ENCODE measurements at places on chromosomes 12 and 14. TPM values are rescaled to one million over a fixed set of nuclear protein-coding genes. Genes with fewer than 3 reads are reported as not detected.

DNA sequence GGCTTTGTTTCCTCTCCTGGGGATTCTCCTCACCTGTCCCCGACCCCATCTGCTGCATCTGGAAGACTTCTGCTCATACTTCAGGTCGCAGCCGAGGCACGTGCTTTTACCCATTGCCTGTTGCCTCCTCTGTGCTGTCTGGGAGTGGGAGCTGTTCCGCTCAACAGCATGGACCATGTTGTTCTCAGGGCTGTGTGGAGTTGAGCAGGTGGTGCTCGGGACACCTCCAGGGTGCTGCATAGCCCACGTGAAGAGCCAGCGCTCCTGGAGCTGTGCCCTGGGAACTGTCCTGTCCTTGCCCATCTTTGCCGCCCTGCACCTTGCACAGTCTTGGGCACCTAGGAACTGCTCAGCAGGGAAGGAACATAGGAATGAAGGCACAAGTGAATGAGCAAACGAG, 62.4 kb downstream of the IQSEC3 start:
- DNase-seq, result no peak

Gene KRT83
- total RNA-seq, result not detected

DNA sequence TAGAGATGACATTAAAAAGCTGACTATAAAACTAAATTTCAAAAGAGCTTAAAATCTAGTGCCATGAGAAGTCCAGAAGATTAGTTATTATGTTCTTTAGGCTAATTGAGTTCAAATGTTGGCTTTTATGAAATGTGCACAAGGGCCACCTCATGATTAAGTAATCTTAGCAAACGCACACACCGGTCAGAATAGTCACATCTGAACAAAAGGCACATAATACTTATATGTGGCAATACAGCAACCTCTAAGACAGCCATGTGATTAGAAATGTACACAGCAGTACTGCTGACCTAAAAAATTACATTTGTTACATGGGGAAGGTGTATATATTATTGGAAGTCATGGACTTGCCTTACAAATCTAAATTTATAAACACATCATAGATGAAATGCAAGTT, 344.7 kb upstream of the GARIN6 start:
- DNase-seq, result no peak

Gene TTC7B
- 41.4 TPM for total RNA-seq

DNA sequence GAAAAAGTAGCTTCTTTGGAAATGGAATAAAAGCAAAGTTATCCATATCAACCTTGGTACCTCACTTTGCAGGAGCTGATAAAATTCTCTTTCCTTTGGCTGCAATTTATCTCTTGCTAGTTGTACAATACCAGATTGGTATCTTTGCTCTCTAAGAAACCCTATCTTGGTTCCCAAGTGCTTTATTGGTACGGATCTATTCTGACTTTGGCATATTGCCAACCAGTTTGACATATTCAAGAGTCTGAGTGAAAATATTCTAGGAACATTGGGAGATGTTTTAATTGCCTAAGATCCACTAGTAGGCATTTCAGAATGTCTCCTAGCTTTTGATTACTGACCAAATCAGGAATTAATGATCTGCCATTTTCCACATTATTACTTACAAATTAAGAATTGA, 167.2 kb upstream of the ATP2B1 start:
- no peak for DNase-seq

All from sciatic nerve (tissue), 2 donors.